LNCaP clone FGC (cell line): ENCODE measurements at places on chromosomes 6 and 20.

DNA sequence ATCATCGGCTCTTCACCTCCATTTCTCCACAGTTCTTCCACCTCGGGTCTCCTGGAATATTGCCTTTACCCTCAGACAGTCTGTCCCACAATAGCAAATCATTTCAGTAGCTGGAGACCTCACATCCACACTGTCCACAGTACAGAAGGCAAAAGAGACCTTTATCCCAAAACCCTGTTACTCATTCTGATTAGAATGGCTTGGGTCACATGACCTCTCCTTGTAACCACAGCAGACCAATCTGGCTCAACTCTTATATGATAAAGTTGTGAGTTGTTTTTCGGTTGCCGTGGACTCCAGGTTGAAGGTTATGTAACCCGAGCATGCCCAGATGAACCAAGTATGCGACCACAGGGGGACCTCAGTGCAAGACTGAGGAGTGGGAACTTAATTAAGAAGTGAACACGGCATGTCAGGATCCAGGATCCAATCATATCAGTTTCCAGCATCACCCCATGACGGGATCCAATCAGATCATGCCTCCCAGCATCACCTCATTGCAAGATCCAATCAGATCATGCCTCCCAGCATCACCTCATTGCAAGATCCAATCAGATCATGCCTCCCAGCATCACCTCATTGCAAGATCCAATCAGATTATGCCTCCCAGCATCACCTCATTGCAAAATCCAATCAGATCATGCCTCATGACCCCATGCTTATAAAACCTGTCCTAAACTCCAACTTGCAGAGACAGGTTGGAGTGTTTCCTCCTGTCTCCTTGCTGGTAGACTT lies 68.7 kb downstream of the LY86 start:
- DNase-seq = no peak

- DNase-seq = no peak
Measured at GRCh38 chr6:42113936-42114636, 28.3 kb downstream of the C6orf132 start.

- DNase-seq = peak; percentile 13
Measured at GRCh38 chr20:31260326-31260932, 3.0 kb downstream of the DEFB115 start.

- peak; percentile 79 for DNase-seq
Measured at GRCh38 chr6:12233693-12234571, 56.2 kb upstream of the EDN1 start.

DNA sequence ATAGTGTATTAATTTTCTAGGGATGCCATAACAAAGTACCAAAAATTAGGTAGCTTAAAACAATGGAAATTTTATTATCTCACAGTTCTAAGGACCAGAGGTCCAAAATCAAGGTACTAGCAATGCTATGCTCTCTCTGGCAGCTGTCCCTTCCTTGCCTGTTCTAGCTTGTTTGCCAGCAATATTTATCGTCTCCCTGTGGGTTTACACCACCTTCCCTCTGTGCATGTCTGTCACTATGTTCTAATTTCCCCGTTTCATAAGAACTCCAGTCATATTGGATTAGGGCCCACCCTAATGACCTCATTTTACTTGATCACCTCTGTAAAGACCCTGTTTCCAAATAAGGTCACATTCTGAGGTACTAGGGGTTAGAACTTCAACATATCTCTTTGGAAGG lies 217.2 kb downstream of the IBTK start:
- peak; percentile 86 for DNase-seq

DNA sequence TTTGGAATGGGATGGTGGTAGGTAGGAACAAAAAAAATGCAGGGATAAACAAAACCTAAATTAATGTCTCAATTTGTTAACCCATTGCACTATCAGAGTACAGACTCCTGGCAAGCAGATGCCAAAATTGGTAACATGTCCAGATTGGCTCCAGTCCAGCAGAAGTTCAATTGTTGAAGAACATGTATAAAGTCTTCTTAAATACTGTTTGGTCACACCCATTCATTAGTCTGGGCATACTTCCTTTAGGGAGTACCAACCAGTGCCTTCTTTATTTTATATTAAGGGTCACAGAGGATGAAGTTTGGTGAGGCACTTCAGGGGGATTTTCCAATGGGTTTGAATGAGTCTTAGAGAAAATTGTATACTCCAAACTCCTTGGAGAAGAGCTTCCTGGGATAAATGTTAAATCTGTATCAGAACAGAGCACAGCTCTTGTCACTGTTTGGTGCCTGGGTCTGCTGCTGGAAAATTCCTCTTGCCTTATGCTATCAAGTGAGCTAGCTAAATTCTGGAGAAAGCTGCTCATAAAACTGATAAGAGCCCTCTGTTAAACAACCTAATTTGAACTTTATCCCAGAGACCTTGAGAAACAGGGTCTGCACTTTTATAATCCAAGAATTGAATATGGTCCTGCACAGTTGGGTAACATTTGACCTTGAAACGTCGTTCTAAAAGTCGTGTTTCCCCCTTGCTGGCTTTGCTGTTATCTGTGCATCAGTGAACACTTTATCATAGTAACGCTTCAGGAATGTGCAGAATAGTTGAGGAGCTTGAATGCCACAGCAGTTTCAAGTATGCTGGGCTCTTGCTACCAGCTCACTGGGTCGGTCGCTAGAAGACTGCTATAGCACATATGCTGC lies 334.1 kb upstream of the CITED2 start:
- DNase-seq = no peak

DNA sequence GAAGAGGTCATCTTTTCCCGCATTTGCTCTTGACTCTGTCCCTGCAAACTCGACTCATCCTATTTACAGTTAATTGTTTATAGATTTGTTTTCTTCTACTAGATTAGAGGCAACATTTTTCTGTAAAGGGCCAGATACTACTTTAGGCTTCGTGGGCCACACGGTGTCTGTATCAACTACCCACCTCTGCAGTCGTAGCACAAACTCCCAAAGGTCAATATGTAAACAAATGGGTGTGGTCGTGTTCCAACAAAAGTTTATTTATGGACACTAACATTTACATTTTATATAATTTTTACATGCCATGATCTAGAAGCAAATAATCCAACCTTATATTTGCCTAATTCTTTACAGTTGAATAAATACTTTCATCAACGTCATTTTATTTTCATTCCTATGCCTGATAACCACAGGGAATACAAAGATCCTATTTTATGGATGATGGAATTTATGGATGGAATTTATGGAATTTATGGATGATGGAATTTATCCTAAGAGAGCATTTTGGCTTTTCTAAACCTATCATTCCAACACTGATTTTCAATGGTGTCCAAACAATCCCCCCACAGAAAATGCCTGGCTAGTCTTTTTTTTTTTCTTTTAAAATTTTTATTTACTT lies 232.8 kb downstream of the MYLK4 start:
- no peak for DNase-seq

GRCh38 chr6:53287336-53288225 lies 61.2 kb downstream of the ELOVL5 start:
- no peak for DNase-seq

GRCh38 chr6:119174879-119175817 lies 96.7 kb upstream of the FAM184A start:
- no peak for DNase-seq

- no peak for DNase-seq
Measured at GRCh38 chr6:68633281-68633971, 1.7 kb upstream of the ADGRB3 start.

- no peak for DNase-seq
Measured at GRCh38 chr6:71983131-71983530, 96.8 kb downstream of the RIMS1 start.

GRCh38 chr20:10672624-10673127 lies 1.1 kb downstream of the JAG1 start:
- no peak for DNase-seq

- no peak for DNase-seq
Measured at GRCh38 chr6:35533981-35534380, 21.3 kb upstream of the TULP1 start.

DNA sequence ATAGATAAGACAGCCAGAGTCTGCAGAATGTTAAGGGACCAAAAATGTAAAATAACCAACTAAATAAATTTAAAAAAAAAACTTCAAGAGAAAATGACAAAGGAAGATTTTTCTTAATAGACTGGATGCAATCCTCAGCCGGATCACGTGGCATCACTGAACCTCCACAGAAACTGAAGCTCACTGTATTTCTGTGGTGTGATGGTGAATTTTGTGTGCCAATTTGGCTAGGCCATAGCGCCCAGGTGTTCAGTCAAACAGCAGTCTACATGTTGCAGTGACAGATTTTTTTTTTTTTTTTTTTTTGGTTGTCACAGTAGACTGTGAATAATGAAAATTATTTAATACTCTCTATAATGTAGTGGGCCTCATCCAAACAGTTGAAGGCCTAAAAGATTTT lies 95.5 kb downstream of the ARHGAP18 start:
- no peak for DNase-seq

DNA sequence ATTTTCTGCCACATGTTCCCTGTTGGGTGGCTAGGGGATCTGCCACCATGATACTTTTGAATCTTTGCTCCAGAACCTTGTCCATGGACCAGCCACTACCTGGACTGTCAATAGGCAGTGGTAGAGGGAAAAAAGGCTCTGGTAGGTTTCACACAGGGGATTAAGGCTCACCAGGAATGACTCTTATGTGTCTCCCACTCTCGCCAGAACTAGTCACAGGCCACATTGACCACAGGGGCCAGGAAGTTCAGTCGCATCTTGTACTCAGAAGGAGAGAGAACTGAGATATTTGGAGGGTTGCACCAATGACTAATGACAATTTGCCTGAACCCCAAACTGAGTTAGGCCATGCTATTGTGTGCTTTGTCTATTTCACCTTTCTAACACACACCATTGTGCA lies 23.6 kb upstream of the APCDD1L start:
- no peak for DNase-seq

- DNase-seq = peak; percentile 35
Measured at GRCh38 chr20:52681288-52681687, 290.9 kb upstream of the TSHZ2 start.

DNA sequence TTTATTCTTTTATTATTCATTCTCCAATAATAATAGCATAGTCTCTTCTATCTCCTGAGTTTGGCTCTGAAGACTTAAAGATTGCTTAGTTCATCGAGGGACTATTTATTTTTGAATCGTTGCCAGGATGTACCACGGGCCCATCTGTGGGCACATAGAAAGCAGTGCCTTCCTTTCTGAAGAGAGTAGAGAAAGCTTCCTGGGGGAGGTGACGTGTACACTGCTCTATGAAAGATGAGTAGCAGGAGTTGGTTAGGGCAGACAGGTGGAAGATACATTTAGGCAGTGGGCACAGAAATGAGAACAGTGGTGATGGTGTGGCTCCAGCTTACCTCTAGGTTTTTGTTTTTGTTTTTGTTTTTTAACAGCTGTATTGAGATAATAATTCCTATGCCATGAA lies 98.4 kb downstream of the CDKAL1 start:
- no peak for DNase-seq

DNA sequence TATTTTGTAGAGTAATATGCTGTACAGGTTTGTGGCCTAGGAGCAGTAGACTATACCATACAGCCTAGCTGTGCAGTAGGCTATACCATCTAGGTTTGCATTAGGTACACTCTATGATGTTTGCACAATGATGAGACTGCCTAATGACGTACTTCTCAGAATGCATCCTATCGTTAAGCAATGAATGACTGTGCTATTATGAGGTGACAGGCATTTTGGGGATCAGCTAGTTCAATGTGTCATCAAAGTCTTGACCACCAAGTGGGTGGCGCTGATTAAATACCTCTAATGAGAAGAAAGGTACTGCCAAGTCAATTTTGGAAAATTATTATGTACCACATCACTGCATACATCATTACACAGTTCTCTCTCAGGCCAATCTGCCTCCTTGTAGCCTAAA lies 190.2 kb downstream of the BACH2 start:
- DNase-seq = no peak
